Activated CD4-positive, alpha-beta T cell treated with anti-CD3 and anti-CD28 coated beads, Interleukin-10, Interleukin-2, amounts not matched to agents 100 ng/mL and 50 ng/mL, durations not matched to agents 16 hours and 8 hours (primary cell): ENCODE measurements at places on chromosomes 1 and 21.
A peak's percentile ranks its signal among the peaks of the same experiment; 100 is the strongest.

DNA sequence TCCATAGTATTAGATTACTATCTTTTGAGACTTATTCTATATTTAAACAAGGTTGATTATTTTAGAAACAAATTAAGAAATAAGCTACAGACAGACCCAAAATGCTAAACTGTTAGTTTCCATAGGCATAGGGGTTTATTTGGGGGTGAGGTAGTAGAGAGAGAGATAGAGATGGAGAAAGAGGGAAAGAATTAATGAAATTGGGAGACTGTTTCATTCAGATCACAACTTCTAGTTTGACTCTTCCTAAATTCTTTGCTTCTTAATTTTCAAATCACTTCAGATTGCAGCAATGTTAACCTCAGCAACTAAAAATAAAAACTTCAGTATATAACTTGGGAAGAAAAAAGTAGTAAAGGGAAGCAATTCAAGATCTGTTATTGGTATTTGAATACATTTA lies 3.4 kb downstream of the JUN start:
- DNase-seq = no peak

- DNase-seq = no peak
Observed at GRCh38 chr1:244887281-244887680, 22.9 kb upstream of the HNRNPU start.

DNA sequence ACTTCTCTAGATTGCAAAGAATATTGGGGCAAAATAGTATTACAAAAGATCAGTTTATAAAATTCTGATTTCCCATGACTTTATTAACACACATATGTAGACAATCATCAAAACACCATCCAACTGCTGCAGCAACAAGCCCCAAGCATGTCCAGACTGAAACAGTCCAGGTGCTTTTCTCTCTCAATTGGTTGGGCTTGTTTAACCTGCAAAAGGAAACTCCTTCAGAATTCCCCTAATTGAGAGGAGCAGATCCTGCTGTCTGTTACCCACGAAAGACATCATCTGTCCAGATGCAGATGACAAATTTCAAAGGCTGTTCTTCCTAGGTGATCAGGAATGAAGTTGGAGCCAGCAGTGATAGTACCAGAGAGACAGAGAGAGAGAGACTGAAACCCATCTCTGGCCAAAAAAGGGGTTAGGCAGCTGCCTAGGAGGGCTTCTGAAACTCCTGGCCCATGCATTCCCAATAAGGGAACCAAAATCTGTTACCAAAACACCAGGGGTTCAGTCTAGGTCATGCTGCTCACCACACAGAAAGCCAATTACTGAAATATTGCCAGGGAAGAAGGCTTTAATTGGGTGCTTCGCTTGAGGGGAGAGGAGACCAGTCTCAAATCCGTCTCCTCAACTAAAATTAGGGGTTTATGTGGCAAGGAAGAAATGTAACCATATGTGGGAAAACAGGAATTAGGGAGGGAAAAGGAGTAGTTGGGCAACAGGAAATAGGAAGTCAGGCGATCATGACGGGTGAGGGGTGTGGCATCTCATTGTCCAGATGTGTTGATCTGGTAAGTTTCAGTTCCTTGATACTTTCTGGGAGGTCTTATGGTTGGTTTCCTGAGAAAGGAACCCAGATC lies 34.7 kb upstream of the RGL1 start:
- no peak for DNase-seq

GRCh38 chr1:212451416-212452322 lies 18.9 kb downstream of the NENF start:
- no peak for DNase-seq

DNA sequence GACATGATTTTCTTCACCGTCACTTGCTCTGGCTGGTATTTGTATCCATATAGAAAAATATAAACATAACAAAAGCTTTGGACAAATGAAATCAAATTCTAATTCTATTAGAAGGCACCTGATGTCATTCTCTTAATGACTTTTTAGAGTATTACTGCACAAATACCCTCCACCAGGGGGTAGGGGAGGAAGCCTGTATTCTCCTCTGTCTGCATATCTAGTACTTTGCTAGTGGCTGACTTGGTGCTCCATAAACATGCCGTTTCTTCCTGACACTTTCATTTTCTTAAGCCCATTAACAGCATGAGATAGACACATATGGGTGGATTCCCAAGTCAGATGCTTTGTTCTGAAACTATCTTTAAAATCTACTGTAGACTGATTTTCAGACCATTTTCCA lies 20.6 kb upstream of the KCNJ15 start:
- DNase-seq = no peak

DNA sequence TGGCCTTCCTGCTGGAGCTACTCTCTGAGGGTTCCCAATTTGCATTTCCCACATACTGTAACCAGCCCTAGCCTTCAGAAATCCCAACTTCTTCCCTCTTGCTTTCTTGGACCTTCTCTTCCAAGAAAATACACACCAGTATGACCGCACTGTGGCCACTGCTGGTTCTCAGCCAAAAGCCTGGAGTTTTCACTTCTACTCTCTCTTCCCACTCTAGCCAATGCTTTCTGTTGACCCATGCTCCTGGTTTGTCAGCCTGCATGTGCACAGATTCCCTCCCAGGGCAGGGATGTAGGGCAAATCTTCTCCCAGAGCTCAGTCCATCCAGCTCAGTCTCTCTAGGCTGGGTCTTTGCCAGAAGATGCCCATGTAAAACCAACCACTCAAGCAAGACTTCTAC lies 664 bp downstream of the SLAMF1 start:
- no peak for DNase-seq

- peak; percentile 71 for DNase-seq
Observed at GRCh38 chr1:147618077-147618569, 52.2 kb downstream of the ACP6 start.

DNA sequence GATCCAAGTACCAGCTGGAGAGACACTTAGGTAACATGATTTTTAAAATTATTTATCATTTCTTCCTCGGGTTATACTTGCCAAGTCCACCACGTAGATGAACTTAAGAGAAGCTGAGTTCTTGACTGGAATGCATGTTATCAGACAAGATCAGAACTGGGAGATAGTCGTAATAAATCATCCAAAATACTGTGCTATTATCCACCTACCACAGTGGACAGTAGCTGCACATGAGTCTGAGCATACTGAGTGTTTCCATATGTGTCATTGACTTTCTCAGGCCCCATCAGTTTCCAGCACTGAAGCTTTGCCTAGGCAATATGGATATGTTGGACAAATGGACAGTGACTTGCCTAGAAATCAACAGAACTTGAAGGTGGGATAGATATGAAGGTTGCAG lies 77.9 kb upstream of the RRP15 start:
- DNase-seq = no peak

- DNase-seq = peak; percentile 72
Observed at GRCh38 chr1:116808848-116809508, 54.7 kb downstream of the CD2 start.

DNA sequence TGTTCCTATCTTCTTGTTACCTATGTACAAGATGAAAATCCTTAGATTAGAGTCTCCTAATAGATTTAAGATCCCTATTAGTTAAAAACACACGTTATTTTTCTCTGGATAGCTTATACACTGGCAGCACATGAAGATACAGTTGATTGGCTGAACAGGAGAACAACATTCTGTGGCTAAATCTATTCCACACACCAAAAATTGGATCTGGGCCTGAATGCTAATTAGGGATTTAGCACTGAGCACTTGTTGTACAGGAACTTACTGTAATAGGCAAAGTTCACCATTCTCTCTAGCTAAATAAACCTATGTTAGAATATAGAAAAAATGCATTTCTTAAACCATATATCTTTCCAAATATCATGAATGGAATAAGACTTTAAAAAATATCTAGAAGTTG lies 117.1 kb upstream of the PTGFR start:
- DNase-seq = no peak

DNA sequence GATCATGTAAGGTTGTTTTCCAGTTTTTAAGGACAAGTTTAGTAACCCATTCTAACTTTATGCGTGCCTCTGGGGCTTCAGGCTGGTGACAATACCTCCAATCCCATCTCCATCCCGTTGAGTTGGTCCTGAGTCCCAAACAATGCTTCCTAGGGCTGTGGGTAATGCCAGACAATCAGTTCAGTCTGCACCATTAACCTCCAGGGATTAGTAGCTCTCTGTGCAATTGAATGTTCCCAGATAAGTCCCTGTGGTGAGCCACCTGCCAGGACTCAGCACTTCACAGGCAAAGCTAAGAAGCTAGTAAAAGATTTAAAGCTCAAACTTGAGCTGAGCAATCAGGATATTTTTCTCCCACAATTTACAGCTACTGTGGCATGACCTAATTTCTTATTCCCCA lies 462.2 kb upstream of the PTBP2 start:
- DNase-seq = no peak

DNA sequence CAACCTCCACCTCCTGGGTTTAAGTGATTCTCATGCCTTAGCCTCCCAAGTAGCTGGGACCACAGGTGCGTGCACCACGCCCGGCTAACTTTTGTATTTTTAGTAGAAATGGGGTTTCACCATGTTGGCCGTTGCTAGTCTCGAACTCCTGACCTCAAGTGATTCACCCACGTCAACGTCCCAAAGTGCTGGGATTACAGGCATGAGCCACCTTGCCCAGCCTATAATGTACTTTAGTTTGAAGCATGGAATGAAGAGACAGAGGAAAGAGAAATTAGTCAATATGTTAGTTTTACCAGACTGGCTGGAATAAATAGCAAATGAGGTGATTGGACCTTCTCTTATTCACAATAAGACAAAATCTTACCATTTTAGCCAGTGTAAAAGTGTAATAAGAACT lies 89.0 kb downstream of the GTF2B start:
- DNase-seq = no peak

DNA sequence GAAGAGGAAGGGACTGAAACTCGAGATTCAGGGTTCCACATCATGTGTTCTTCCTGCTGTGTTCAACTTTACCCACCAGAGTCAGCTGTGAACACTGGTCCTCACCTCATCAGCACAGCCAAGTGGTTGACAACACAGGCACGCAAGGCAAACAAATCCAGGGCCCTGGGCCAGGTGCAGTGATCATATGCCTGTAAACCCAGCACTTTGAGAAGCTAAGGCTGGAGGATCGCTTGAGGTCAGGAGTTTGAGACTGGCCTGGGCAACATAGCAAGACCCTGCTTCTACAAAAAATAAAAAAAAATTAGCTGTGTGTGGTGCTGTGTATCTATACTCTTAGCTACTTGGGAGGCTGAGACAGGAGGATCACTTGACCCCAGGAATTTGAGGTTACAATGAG lies 8.4 kb upstream of the XKR8 start:
- no peak for DNase-seq

DNA sequence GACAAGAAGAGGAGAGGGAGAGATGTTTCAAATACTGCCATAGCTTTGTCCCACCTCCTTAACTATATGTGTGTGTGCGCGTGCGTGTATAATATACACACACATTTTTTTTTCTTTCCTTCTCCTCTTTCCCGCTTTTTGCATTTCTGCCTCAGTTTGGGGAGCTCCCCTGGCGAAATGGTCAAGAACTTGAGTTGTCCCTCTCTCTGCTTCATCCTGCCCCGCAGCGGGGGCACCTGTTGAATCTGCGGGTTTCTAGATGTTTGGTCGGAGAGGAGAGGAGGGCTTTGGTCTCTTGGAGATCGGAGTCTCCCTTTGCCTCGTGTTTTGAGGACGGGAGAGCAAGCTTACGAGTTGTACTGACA lies 504 bp downstream of the SCCPDH start:
- DNase-seq = peak; percentile 27

- DNase-seq = no peak
Observed at GRCh38 chr1:209375671-209376365, 207.7 kb upstream of the CAMK1G start.

DNA sequence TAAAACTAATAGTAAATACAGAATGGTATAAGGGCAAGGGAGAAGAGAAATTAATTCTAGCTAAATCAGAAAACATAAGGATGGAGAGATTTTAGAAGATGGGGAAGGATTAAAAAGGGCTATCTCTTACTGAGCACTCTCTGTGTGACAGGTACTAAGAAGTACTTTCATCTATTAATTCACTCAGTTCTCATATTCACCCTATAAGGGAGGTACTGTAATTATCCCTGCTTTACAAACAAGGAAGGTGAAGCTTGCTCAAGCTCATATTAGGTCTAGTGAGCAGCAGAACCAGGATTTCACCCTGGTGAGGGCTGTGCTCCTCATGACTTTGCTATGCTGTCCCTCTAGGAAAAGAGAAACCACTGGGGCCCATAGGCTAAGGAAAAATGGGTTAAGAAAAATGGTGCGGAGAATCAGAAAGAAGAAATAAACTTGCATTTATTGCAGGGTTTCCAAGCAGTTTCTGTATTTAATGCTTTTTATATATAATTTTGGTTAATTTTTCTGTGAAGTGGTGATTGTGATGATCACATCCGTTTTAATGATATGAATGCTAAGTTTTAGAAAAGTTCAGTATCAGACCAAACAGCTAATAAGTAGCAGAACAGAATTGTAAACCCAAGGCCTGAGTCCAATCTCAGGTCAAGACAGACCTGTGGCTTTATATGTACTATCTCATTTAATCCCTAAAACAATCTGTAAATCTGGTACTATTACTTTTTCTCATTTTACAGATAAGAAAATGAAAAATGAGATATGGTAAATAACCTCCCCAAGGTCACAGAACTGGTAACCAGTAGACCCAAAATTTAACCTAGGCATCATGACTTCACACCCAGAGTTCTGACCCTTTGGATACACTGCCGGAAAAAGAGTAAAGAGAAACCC lies 1.7 kb downstream of the PCNX2 start:
- no peak for DNase-seq

GRCh38 chr1:63795455-63795854 lies 21.6 kb downstream of the ROR1 start:
- DNase-seq = no peak

DNA sequence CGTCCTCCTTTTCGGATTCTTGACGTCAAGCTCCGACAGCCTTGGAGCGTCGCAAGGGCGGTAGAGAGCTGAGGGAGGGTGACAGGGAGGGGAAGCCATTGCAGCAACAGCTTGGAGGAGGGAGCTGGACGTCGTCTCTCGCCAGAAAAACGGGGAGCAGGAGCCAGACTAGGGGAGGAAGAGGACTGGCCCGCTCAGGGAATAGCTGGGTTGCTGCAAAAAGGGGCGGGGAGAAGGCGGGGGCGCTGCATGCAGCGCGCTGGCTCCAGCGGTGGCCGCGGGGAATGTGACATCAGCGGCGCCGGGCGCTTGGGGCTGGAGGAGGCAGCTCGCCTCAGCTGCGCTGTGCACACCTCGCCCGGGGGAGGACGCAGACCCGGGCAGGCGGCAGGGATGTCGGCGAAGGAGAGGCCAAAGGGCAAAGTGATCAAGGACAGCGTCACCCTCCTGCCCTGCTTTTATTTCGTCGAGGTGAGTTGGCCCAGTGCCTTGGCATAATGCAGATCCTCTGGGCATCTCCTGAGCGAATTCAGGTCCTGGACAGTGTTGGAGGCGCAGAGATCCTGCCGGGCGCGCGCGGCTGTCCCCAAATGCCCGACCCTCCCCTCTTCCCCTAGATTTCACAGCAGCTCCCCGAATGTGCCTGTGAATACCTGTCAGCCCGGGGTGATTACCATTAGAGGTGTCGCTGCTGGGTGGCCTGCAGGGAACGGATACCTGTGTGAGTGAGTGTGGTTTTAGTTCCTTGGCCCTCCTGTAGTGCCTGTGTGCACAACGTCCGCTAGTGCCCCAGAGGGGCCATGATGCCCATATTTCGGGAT lies at the start of gene PLPPR4:
TSS of gene PLPPR4 (plus strand) at position 292 of the 821 bp plus-strand sequence. CDS start at position 394, 102 bp downstream.
- DNase-seq = peak; percentile 2
